Myocyte (in vitro differentiated cells): ENCODE measurements at places on chromosomes 2 and 18. TPM values are rescaled to one million over a fixed set of nuclear protein-coding genes. Genes with fewer than 3 reads are reported as not detected.

Gene ABCA12
- 0.05 and 0.10 TPM in 2 replicates for total RNA-seq

Gene HJURP
- total RNA-seq: 0.62 and 1.4 TPM in 2 replicates

Gene FAP
- 48.4 and 57.7 TPM in 2 replicates for total RNA-seq

Gene SULT1C4
- total RNA-seq: not detected in 2 replicates

Gene SLC9A2
- 0.57 and 0.75 TPM in 2 replicates for total RNA-seq

Gene RRM2
- 0.72 and 0.78 TPM in 2 replicates for total RNA-seq

DNA sequence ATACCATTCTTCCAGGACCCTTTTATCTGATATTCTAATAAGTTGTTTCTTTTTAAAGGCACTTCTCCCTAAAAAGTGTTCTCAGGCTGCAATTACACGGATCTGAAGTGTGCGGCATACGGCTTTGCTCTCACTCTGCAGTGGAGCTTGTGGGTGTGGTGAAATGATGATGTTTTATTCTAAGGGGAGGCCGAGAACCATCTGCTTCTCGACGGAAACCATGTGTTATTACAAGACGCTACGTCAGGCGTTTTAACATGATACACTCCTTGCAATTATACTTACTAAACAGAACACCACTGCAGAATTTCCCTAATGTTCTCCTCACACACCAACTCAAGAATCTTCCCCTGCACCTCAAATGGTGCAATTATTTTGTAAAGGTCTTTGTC lies 34.9 kb upstream of the CTDP1 start:
- DNase-seq: no peak

GRCh38 chr18:47915229-47915628 lies 15.2 kb downstream of the SMAD2 start:
- no peak for DNase-seq

GRCh38 chr2:130391872-130392670 lies 36.2 kb downstream of the PTPN18 start:
- no peak for DNase-seq

GRCh38 chr2:207330912-207331311 lies 165.2 kb upstream of the KLF7 start:
- DNase-seq: peak; percentile 76

GRCh38 chr2:17584689-17585088 lies 44.2 kb downstream of the VSNL1 start:
- DNase-seq: no peak

DNA sequence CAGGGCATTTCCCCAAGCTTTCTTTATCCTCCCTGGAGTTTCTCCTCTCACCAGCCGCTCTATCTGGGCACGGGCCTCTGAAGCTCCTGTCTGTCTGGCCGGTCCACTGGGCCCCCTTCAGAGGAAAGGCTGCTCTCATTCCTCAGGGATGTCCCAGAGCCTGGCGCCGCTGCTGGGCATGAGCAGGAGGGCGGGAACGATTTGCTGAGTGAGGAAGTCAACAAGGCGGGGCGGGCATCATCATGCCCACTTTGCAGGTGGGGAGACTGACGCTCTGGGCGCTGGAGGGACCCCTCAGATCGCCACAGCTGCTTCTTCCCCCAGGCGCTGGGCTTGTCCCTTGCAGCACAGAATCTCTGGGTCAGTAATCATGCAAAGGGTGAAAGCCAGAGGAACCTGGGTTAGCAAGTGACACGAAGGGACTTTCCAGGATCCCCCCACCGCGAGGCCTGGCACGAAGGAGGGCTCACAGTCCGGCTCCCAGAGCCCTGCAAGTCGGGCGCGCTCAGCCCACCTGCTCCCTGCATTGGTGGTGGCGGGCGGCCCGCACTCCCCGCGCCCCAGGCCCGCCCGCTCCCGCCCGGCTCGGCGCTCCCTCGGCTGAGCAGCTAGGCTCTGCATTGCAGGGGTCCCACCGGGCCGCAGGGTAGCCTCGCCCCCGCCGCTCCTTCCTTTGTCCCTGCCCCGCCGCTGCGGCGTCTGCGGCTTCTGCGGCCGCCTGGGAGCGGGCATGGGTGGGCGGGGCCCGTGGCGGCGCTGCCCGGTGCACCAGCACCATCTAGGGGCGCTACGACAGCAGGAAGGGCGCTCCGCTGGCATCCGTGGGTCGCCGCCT lies 157.8 kb downstream of the CYRIA start:
- DNase-seq: peak; percentile 42

- DNase-seq: no peak
These were observed 642.0 kb upstream of the FSHR start for GRCh38 chr2:49796266-49796665.

DNA sequence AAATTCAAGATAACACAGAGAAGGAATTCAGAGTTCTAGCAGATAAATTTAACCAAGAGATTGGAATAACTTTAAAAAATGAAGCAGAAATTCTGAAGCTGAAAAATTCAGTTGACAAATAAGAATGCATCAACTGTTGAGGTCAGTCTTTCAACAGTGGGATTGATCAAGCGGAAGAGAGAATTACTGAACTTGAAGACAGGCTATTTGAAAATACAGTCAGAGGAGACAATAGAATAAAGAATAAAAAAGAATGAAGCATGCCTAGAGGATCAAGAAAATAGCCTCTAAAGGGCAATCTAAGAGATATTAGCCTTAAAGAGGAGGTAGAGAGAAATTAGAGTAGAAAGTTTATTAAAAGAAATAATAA lies 27.7 kb upstream of the ITGAV start:
- no peak for DNase-seq
